ENCODE measurements at places on chromosomes 4 and X.

- DNase-seq = no peak
These were observed 67.2 kb downstream of the FNIP2 start for GRCh38 chr4:158836002-158836369.

- no peak for DNase-seq
These were observed 69.4 kb upstream of the ACSL1 start for GRCh38 chr4:184895012-184895695.

DNA sequence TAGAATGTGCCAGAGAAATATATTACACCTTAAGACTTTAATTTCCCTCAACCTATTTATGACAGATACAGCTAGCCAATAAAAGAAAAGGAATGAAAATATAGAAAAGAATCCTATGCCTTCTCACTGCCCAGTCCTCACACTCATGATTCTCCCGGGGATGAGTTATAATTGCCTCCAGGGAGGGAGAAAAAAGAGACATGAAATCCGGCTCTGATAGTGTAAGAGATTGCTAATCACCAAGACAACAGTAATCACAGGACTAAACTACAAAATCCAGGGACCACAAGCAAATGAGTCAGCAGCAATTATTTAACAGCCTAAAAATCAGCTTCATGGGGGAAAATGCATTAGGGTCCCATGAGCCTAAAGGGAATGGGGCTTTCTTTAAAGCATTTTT is 95.9 kb upstream of the DUSP21 start:
- no peak for DNase-seq

DNA sequence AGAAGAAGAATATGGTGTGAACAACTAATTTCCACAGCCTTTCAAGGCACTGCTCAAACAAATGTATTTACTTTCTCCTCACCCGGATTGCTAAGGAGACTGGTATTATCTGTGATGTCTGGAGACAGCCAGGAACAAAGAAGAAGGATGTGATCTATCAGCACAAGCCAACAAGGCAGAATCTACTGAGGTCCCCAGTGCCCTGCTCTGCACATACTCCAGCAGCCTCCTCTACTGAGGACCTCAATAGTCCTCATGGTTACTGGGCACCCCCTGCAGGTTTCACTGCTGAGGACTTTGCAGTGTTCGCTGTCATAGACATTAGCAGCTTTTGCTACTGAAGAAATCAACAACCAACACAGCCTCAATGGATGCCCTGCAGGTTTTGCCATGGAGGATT is 930.1 kb downstream of the ADGRL3 start:
- no peak for DNase-seq

GRCh38 chrX:115330498-115331168 is 41.1 kb downstream of the LUZP4 start:
- DNase-seq = no peak

DNA sequence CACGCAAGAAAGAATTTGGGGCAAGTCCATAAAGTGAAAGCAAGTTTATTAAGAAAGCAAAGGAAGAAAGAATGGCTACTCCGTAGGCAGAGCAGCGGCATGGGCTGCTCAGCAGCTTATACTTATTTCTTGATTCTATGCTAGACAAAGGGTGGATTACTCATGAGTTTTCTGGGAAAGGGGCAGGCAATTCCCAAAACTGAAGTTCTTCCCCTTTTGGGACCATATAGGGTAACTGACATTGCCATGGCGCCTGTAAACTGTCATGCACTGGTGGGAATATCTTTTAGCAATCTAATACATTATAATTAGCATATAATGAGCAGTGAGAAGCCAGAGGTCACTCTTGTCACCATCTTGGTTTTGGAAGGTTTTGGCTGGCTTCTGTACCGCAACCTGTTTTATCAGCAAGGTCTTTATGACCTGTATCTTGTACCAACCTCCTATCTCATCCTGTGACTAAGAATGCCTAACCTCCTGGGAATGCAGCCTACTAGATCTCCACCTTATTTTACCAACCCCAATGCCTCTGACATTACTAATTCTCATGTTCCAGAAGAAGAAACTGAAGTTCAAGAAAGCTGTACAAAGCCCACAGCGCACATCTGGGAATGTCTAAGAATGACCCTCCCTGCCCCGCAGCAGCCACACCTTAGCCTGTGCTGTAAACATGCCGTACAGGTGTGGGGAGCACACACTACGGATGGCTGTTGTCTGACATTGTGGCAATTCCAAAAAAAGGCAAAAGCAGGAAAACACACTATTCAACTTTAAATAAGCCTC is 18.6 kb downstream of the RXFP1 start:
- DNase-seq = no peak

- no peak for DNase-seq
These were observed 113.4 kb upstream of the USP38 start for GRCh38 chr4:143071351-143071750.

- no peak for DNase-seq
These were observed 1414.7 kb upstream of the TENM3 start for GRCh38 chr4:180828455-180829018.
